ENCODE measurements at places on chromosomes 1 and 21. TPM values are rescaled to one million over a fixed set of nuclear protein-coding genes. Genes with fewer than 3 reads are reported as not detected.
A peak's percentile ranks its signal among the peaks of the same experiment; 100 is the strongest.

DNA sequence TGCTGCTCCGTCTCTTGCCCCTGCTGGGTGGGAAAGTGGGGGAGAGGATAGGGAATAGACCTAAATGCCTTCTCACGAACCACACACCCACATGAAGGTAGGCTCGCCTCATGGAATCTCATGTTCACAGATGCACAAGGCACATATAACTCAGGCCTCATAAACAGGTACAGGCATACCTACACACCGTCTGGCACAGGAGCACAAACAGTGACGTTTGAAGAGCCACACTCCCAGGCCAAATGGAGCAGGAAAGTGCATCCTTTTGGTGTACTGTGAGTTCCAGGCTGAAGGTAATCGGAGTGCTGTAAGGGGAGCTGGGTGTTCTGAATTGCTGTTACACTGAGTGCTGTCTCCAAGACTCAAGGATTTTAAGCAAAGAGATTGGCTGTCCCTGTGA, 13.1 kb downstream of the UTP11 start:
- DNase-seq, result no peak

- peak; percentile 4 for DNase-seq
Observed at GRCh38 chr21:41966041-41966833, 12.4 kb upstream of the C2CD2 start.

- DNase-seq, result no peak
Observed at GRCh38 chr21:41873426-41873825, 5.7 kb downstream of the PRDM15 start.

GRCh38 chr1:163933437-163933836, 611.7 kb downstream of the NUF2 start:
- no peak for DNase-seq

DNA sequence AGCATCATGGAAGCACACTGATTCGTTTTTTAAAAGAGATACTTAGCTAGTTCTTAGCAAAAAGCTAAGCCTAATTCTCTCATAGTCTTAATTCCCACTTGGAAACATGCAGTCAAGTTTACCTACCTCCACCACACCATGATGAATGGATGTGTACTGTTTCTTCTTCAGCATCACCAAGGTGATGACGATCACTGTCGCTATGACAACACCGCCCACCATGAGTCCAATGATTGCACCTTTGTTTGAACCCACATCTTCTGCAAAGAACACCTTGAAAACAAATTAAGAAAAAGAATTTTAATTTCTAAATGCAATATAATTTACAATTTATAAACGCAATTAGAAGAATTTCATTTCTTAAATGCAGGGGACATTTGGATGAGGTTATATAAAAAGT, 156.8 kb downstream of the GABPA start:
- DNase-seq, result no peak

DNA sequence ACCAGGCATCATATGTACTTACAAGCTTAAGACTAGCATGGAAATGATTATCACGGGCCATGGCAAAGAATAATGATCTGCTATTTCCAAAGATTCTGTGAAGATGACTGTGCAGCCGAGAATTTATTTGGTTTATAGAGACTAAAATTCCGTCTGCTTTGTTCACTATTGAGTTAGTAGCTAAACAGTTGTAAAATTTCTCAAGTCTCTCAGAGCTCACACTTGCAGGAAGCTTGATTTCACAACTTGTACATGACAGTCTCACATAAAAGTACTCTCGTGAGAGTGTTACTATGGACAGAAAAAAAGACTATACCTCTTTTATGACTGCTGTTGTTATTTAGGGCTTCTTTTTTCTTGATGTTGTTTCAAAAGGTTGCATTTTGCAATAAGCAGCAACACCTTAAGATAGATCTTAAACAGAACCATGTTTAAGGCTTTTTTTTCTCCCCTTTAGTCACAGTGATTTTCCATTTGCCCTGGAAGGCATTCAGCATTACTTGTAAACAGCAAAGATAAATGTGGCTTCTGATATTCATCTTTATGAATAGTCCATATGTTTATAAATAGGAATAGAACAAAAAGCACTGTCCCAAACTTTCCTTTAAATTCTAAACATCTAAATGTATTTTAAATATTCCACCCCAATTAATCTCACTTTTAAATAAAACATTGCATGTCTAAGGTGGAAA, 24.8 kb downstream of the ST6GALNAC5 start:
- no peak for DNase-seq

DNA sequence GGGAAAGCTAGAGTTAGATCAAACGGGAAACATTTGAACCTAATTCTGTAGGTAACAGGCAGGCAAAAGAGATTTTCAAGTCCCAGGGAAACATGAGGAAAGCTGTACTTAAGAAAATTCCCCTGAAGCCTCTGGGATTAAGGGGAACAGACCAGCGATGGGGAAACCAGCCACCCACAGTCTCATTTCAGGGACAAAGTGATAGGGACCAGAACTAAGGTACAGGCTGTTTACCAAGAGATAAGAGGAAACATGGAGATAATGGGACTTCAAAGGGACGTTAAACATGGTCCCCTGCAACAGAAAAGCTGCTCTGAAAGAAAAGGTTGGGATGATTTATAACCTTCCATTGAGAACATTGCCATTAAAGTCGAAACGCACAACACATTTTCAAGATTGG, 84.4 kb downstream of the NTPCR start:
- DNase-seq, result no peak

DNA sequence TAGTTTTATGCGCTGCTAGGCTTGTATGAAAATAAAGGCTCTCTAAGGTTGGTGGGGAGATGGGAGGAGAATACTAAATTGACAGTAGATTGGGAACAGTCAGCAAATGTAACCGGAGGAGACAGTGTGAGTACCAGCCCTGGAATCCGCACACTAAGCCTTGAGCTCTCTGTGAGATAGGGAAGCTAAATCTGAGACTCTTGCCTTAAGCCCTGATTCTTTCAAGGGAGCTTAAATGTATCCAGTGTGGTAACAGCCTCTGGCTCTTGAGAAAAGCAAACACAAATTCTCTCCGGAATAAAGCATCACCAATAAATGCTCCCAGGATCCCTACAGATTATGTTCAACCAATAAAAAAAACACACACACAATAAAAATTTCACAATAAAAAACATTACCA, 33.0 kb upstream of the PDPN start:
- DNase-seq, result no peak

DNA sequence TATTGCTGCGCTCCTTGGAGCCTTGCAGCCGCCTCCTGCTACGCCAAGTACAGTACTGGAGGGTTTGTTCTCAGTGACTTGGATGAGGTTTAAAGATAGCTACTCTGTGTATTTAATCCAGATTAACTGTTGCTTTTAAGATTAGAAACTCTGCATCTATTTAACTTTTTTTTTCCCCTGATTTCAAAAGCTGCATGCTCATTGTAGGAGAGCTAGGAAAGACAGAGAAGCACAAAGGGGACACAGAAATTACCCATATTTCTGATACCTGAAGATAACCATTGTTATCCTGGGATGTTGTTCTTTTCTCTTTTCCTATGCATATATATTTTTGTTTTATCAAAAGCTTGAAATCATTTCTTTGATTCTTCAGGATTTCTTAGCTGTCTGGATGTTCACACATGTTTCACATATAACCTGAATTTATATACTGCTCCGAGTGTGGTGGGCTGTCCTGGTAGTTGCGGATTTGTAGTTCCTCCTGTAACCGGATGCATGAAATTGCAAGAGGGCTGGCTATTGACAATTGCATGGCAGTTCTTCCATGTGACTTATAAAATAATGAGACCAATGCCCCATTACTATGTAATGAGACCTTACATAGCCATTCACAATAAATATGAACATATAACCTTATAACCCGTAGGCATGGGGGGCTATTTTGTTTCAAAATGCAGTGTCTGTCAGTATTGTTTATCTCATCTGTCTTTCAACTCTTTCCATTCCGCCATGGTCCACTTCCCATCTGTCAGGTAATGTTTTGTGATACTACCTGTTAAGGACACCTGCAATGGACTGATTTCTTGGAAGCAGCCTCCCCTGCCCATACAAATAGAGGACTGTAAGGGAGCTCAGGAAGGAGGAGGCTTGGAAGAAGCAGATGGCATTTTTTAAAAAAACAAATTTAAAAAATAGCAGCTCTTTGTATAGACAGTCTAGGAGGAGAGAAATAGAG, 1.4 kb downstream of the RAVER2 start:
- DNase-seq, result no peak

DNA sequence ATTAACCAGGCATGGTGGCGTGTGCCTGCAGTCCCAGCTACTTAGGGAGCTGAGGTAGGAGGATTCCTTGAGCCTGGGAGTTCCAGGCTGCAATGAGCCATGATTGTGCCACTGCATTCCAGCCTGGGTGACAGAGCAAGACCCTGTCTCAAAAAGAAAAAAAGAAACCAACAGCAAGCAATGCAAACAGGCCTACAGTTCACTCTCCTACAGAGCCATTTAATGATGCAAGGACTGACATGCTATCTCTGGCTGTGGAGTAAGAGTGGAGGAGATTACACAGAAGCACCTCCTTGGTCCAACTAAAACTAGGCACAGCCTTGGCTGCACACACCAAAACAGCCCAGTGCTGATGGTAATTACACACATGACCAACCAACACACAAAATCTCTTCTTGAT, 127.5 kb upstream of the SOD1 start:
- DNase-seq, result no peak

DNA sequence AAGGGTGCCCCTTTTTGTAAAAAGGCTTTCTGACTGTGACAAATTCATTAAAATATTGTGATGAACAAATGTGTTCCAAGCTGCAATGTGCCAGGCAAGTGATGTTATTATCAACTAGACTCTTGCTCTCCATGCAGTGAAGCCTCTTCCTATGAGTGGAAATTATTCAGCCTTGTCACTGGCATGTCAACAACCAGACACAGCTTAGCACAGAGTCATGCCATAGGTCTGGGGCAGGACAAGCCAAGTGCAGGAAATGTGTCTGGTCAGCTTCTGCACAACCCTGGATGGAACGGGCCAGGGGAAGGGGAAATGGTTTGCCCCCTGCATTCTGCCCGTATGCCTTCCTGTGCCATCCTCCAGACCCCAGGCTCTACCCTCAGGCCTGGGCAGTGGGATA, 27.4 kb upstream of the GJA5 start:
- no peak for DNase-seq

DNA sequence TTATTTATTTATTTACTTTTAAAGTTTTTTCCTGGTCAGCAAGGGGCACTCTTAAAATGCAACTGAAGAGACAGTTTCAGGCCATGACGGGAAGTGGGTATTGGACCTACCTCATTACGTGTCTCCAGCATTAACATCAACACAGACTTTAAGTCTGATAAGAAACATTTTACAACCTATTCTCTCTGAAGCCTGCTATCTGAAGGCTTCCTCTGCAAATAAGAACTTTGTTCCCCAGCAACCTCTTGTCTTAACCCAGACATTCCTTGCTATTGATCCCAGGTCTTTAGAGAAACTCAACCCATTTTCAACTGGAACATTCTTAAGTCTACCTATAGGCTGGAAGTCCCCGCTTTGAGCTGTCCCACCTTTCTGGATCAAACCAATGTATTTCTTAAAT, 258.3 kb upstream of the TMPRSS15 start:
- DNase-seq, result no peak

DNA sequence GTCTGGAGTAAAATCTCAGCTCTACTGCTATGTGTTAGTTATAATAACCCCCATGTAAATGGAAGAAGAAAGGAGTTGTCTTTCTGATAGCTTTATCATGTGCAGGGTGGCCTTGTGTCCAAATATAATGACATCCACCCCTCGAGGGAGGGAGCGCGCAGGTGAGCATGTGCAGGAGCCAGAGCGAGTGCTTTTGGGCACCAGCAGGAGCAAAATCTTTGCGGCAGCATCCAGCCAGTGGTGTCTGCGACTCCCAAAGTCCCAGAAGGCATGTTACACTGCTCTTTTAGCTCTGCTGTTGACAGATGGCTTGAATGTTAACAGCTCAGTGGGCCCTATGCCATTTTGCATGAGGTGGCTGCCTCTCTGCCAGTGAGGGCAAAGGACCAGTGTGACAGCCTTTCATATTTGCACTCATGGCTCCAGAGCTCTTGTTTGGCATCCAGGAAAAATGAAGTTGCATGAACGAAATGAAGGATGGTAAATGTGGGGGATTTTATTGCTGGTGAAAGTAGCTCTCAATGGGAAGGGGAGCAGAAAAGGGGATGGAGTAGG, 146.7 kb downstream of the HMCN1 start:
- DNase-seq, result no peak

Gene PROX1
- total RNA-seq, result not detected

Gene PLD5
- not detected for total RNA-seq

Gene LYPLA2
- 80.8 TPM for total RNA-seq

Gene SPRR2G
- not detected for total RNA-seq
